ENCODE measurements at places on chromosomes 11 and 22.

- no peak for DNase-seq
Measured at GRCh38 chr11:9153651-9154050, 62.3 kb upstream of the SCUBE2 start.

DNA sequence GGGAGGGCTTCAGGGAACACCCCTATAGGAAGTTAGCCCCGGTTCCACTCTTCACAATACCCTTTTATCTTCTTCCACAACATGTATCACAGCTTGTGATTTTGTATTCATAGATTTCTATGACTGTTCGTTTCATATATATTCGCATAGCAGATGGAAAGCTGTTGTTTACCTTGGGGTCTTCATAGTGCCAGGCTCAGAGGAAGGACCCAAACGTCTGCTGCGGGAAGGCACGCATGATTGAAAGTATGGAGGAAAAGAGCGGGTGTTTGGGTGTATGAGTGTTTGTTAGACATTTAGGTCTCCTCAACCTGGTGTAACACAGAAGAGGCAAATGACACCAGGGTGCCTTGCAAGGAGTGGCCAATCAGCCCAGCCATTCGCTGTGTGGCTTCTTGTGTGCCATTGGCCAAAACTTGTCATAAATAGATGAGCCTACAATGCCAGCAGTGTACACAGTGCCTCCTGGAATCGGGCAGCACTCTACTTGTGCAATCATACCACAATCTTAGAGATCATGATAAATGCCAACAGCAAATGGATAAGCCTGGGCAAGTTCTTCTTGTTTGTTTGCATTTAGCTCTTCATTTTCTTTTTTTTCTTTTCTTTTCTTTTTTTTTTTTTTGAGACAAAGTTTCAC is 10.9 kb upstream of the ADA2 start:
- no peak for DNase-seq

DNA sequence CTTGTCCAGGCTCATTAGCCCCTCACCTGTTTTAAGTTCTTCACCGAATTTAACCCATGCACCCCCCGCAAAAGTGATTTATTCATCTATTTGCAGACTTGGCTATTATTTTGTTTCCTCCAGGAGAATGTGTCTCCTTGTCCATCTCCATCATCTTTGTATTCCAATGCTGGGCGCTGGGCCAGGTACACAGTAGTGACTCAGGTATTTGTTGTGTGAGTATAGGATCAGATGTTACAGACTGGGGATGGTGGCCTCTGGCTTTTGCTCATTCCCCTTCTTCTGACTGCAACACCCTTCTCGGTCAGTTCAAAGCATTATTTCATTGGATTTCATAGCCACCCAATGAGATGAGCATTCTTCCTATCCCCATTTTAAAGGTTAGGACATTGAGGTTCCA is 408.2 kb downstream of the MN1 start:
- no peak for DNase-seq

DNA sequence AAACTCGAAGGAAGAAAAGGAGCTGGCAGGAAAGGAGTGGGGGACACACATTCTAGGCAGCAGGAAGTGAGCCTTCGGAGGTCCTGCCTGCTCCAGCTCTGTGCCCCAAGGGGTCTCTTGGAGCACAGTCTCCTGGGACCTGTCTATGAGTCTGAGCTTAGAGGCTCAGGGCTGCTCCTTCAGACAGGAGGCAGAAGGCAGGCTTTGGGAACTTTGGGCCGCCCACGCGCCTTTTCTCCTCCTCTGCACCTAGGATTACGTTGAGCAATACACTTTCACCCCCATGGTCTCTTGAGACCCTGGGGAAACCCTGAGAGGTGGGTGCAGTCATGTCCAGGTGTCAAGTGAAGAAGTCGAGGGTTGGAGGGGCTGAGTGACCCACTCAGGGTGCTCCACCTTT is 965 bp downstream of the TCN2 start:
- DNase-seq: no peak

GRCh38 chr11:8017071-8017470 is 29.9 kb downstream of the EIF3F start:
- DNase-seq: no peak

DNA sequence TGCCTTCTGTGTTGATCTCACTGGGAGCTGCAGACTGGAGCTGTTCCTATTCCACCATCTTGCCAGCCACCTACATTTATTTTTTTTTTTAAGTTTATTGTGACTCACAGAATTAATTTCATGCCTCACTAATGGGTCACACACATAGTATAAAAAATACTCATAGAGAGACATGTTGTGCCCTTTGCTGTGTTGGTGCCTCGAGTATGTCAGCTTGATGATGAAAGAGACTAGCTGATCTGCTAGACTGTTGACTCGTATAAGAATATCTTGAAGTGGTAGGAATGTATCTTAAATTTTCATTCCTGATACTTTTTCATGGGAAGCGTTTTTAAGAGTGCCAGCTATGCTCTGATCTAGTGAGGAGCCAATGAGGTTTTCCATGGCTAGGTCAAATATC is 28.6 kb upstream of the AMPD3 start:
- no peak for DNase-seq

- peak; percentile 41 for DNase-seq
Measured at GRCh38 chr22:41526830-41527799, 17.2 kb downstream of the POLR3H start.
